ENCODE measurements at places on chromosomes 5 and 9. TPM values are rescaled to one million over a fixed set of nuclear protein-coding genes. Genes with fewer than 3 reads are reported as not detected.

The ZNF879 gene
- total RNA-seq = 1.6 TPM

The SRP19 gene
- total RNA-seq = 12.4 TPM

- no peak for DNase-seq
Measured at GRCh38 chr9:119092125-119092524, 277.1 kb downstream of the BRINP1 start.

The SH3PXD2B gene
- 14.6 TPM for total RNA-seq

The UGT3A1 gene
- total RNA-seq = not detected

The SLC6A3 gene
- total RNA-seq = not detected

GRCh38 chr5:107532169-107532878, 138.4 kb downstream of the EFNA5 start:
- no peak for DNase-seq

- no peak for DNase-seq
Measured at GRCh38 chr5:107592515-107592914, 78.2 kb downstream of the EFNA5 start.

The CDH9 gene
- not detected for total RNA-seq

The AGXT2 gene
- not detected for total RNA-seq

The TEK gene
- total RNA-seq = 3.8 TPM

DNA sequence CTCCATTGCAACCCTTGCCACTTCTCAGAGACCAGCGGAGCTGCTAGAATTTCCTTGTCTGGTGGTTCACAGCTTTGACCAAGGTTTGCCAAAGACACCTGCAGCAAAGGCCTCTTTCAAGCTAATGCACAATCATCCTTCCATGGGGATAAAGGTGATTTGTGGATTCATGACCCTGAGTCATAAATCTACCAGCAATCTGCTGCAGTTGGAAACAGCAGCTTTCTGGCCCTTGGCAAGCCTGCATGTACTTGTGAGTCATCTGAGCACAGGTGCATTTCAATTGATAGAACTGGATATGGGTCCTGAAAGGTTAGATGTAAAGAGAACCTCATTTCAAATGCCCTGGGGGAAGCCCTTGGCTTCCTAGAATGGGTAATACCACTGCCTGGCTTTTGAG, 21.6 kb upstream of the TCF7 start:
- peak; percentile 72 for DNase-seq

DNA sequence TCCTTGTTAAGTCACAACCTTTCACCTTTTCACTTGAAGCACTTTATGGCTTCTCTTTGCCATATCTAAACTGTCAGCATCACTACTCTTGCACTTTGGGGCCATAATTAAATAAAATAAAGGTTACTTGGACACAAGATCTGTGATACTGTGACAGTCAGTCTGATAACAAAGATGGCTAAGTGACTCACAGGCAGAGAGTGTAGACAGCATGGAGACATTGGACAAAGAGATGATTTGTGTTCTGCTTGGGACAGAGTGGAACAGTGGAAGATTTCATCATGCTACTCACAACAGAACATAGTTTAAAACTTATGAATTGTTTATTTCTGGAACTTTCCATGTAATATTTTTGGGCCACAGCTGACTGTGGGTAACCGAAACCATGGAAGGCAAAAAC, 81.7 kb upstream of the SMC5 start:
- DNase-seq = no peak

DNA sequence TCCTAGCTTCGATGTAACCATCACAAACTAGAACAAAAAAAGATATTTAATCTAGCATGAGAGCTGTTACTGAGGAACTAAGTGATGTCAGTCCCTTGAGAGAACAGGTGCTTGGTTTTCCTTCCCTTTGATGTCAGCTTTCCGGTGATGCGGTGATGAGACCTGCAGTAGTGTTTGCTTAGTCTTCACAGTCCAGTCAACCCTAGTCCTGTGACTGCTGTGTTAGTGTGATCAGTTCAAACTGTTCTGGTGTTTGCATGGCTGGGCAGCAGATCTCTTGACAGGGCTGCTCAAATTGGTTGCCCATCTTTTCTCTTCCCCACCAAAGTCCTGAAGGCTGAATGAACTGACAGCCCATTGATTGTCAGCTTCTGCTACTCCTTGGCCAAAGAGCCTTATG, 608.6 kb upstream of the DAB2 start:
- DNase-seq = no peak

GRCh38 chr9:92774274-92774673, 9.6 kb upstream of the BICD2 start:
- DNase-seq = no peak

DNA sequence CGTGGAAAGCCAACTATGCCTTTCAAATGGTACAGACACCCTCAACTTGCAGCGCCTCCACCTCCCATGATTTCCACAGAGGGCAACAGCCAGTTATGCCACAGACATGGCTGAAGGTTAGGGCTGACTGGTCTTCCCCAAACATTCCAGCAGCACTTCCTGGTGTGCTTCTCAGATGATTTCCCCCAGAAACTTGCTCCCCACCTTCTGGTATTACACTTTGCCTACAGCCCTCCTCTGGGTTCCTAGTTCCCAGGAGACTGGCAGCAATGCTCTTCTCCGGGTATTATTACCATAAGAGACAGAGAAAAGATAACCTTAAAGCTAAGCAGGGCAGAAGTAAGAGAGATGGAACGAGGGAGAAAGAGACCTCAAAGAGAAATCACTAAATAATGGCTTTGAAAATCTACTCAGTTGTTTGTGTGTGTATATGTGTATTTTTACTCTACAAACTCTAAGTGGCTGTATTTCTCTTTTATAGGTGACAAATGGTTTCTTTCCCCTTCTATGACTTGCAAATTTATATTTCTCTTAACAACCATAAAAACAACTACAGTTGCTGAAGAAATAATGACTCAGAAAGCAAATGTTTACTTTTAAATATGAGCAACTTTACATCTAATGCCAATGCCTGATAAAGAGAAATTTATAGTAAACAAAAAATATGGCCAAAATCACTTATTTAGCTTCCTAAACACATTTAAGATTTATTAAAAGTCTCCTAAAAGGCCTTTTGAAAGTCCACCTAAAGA, 133.8 kb downstream of the PDE4D start:
- DNase-seq = no peak

- DNase-seq = peak; percentile 18
Measured at GRCh38 chr9:83544002-83544698, 5.9 kb upstream of the FRMD3 start.

- no peak for DNase-seq
Measured at GRCh38 chr9:89418882-89419640, 78.9 kb downstream of the SEMA4D start.

GRCh38 chr5:128572930-128573319, 34.9 kb upstream of the FBN2 start:
- no peak for DNase-seq

- no peak for DNase-seq
Measured at GRCh38 chr5:60141119-60141518, 247.6 kb upstream of the PDE4D start.

All from pancreas (tissue), 10 donors.